Activated T-cell treated with anti-CD3 and anti-CD28 coated beads, Interleukin-2, amount 50 U/mL, for 48 hours (primary cell): ENCODE measurements at places on chromosomes 1 and 21.
A peak's percentile ranks its signal among the peaks of the same experiment; 100 is the strongest.

- no peak for DNase-seq
Observed at GRCh38 chr1:21663951-21664805, 5.0 kb downstream of the RAP1GAP start.

DNA sequence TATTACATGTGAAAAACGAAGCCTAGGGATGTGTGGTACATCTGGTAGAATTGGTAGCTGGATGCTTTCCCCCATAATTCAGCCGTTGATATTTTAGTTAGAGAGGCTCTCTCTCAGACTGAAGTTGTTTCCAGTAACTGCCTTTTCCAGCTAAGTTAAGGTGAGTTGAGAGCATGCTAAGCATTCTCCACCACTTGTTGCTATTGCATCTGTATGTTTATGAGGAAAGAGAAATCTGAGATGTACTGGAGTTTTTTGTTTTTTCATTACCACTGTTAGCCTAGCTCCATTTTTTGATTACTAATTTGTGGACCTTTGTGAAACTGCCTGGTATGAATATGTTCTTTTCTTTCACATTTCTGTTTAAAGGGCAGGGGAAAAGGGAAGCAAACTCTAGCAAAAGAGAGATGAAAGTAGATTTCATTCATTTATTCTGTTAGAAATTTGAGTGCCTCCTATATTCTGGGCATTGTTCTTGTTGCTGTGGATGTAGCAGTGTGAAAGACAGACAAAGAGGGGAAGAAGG, 189.9 kb upstream of the CACYBP start:
- no peak for DNase-seq

- DNase-seq = no peak
Observed at GRCh38 chr1:234559152-234559901, 50.7 kb downstream of the IRF2BP2 start.

DNA sequence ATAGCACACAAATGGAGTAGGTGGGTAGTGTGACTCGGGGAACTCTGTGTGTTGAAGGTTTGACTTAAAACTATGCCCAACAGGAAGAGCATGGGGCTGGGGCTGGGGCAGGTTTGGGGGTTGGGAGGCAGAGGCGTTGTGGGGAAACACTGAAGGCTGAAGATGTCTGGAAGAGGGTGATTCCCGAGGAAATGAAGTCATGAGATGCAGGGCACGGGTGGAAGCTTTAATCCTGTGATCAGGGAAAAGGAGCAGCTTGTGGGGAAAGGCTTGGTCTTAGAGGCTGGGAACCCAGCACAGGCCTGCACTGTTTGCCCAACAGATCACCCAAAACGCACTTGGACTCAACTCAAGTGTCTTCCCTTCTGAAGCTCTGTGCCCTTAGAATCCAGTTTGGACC, 26.6 kb upstream of the CTBS start:
- DNase-seq = no peak

GRCh38 chr1:229108598-229109201, 162.2 kb upstream of the RAB4A start:
- no peak for DNase-seq

GRCh38 chr21:30434033-30434631, 4.1 kb downstream of the KRTAP13-4 start:
- peak; percentile 27 for DNase-seq

- DNase-seq = no peak
Observed at GRCh38 chr1:221448585-221449175, 293.2 kb downstream of the DUSP10 start.

GRCh38 chr1:933603-933940, 9.8 kb downstream of the SAMD11 start:
- no peak for DNase-seq

- peak; percentile 52 for DNase-seq
Observed at GRCh38 chr1:180228648-180229482, 1.2 kb upstream of the LHX4 start.
